CD4-positive, alpha-beta T cell treated with Interleukin-12 subunit alpha and Interleukin-12 subunit beta, for 1 hour (primary cell): ENCODE measurements at places on chromosomes 4 and X.

GRCh38 chrX:154021131-154021611, 1.5 kb upstream of the IRAK1 start:
- DNase-seq: no peak

DNA sequence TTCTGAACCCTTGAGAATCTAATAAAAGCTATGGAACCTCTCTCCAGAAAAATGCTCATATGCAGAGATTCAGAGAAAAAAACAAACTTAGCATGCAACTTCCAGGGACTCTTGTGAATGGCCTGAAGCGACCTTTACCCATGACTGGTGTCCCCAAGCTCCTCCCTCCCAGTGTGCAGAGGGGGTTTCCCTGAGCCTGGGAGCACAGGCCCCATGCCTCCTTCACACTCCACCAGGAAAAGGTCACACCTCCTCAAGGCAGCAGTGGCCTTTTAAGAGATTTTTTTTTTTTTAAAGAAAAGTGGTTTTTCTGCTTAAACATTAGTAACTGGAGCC, 13.3 kb upstream of the UBA6 start:
- no peak for DNase-seq

GRCh38 chrX:134736356-134736755, 78.1 kb upstream of the PLAC1 start:
- no peak for DNase-seq

DNA sequence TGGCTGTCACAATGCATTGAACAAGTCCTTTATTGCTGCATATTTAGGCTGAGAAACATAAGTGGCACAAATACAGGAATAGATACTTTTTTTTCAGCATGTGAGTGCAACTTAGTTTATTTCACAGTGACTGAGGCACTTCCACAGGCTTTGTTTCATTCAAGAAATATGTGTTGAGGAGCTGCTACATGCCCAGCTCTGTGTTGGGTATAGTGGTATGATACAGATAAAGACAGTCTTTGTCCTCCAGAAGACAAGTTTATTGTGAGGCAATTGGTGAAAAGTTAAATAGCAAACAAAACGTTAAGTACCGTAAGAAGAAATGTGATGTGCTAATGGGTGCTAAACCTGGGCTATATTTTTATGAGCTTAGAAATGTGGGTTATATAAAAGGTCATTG, 186.4 kb downstream of the SPRY1 start:
- no peak for DNase-seq

GRCh38 chrX:48784726-48785125, 1.7 kb upstream of the GATA1 start:
- no peak for DNase-seq

GRCh38 chrX:153651540-153652079, 4.6 kb downstream of the DUSP9 start:
- DNase-seq: no peak

GRCh38 chr4:4521731-4522130, 20.1 kb downstream of the STX18 start:
- DNase-seq: no peak

GRCh38 chr4:41024556-41025491, 189.5 kb downstream of the APBB2 start:
- DNase-seq: no peak

GRCh38 chr4:124710911-124711310, 1.6 kb downstream of the ANKRD50 start:
- no peak for DNase-seq

- DNase-seq: no peak
Measured at GRCh38 chr4:155984106-155984797, 30.6 kb upstream of the CTSO start.

- no peak for DNase-seq
Measured at GRCh38 chr4:42216664-42217063, 64.2 kb upstream of the BEND4 start.

GRCh38 chr4:26907731-26908599, 47.3 kb downstream of the STIM2 start:
- DNase-seq: no peak

- DNase-seq: no peak
Measured at GRCh38 chr4:8920969-8921368, 49.3 kb upstream of the HMX1 start.

DNA sequence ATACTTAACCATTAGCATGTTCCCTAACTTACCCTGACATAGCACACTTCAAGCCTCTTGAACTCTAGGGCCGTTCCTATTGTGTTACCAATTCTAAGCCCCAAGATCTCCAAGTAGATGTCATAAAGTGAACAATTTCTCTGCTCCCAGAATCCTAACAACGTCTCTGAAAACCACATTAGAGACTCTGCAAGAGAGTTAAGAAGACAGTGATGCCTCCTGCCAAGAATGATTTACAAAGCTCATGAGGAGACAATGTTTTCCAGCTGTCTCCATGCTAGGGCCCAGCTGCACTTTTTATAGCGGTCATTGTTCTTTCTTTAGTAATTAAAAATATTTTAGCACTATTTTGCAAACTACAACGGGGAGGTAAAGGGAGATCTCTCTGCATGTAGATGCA, 358.4 kb downstream of the PPP3CA start:
- no peak for DNase-seq

DNA sequence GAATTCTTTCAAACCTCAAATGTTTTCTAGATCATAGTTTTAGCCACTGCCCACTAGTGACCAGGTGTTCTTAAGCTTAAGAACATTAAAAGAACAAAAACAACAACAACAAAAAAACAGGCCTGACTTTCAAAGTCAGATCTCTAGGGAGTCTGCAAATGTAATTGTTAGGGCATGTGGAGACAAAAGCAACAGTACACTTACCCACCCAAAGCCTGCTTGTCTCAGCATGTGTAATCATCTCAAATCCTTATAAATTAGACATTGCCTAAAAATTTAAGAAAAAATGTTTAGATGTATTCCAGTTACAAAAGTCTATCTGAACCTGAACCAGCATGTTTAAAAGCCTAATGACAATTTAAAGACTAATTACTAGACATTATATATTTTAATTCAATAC, 79.9 kb downstream of the SLC7A11 start:
- DNase-seq: no peak

DNA sequence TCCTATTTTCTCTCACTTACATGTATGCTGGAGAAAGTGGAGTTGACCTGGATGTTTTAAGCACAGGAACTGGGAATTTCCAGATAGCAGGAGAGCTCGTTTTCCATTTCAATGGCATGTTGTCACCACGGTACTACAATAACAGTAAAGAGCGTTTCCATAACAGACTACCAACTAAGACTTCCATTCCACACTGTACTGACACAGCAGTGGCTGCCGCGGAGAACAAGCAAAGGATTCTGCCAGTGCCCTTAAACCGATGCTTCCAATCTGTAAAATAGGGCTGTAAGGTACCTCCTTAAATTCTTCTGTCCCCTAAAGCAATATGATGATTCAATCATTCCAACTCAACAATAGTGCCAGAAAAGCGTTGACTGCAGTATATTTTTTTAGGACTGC, 143.9 kb downstream of the KLHL13 start:
- no peak for DNase-seq

GRCh38 chrX:140132937-140133336, 167.6 kb upstream of the CXorf66 start:
- no peak for DNase-seq

DNA sequence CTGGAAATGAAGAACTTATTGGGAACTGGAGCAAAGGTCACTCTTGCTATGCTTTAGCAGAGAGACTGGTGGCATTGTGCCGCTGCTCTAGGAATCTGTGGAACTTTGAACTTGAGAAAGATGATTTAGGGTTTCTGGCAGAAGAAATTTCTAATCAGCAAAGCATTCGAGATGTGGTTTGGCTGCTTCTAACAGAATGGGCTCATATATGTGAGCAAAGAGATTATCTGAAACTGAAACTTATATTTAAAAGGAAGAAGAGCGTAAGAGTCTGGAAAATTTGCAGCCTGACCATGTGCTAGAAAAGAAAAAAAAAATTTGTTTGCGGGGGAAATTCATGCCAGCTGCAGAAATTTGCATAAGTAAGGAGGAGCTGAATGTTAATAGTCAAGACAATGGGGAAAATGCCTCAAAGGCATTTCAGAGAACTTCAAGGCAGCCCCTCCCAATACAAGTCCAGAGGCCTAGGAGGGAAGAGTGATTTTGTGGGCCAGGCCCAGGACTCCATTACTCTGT, 35.9 kb upstream of the PAPSS1 start:
- no peak for DNase-seq

DNA sequence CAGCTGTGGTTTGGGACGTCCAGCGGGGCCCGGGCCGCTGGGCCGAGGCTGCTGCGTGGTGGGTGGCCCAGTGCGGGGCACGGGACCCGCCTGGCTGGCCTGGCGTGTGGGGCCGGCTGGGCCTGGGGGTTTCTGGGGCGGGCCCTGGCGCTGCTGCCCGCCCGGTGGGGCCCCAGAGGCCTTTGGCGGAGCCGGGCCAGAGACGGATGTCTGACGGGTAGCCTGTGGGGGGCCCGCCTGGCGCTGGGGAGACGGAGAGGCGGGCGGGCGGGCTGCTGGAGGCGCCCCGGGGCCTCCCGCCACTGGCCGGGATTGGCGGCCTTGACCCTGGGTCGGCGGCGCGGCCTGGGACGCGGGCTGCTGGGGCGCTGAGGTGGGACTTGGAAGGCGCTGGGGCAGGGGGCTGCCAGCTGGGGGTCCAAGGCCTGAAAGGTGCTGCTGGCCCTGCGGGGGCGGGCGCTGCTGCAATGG, 8.1 kb upstream of the TIMP1 start:
- DNase-seq: no peak
